ENCODE measurements at places on chromosomes 6 and 20.

GRCh38 chr6:109121411-109121810, 26.1 kb downstream of the CEP57L1 start:
- no peak for DNase-seq

DNA sequence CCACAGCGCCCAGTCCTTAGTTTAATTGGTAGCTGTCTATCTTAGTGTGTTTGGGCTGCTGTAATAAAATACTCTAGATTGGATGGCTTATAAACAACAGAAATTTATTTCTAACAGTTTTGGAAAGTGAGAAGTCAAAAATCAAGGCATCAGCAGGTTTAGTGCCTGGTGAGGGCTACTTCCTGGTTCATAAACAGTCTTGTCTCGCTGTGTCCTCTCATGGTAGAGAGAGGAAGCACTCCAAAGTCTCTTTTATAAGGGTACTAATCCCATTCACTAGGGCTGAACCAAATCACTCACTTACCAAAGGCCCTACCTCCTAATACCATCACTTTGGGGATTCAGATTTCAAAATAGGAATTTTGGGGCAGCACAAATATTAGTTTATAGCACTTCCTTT, 336.9 kb upstream of the RSPO3 start:
- DNase-seq: no peak

- DNase-seq: no peak
Measured at GRCh38 chr6:29984992-29985391, 42.7 kb downstream of the HLA-A start.

DNA sequence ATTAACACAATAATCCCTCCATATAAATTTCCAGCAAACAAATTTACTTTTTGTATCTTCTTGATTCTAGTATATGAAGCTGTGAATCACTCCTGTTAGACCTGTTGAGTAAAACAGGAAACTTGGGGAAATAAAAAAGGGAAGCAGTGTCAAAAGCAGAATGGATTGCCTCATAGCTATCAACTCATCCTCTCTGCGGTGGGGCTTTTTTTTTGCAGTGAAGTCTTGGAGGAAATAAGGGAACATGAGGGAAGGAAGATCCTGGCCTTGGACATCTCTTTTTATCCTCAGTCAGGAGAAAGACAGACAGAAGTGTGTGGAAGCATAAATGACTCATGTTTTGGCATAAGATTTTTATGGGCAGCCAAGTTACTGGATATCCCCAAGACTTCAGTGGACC, 332.5 kb downstream of the TFAP2A start:
- DNase-seq: no peak

- DNase-seq: no peak
Measured at GRCh38 chr6:73985891-73986290, 289.9 kb downstream of the CD109 start.

GRCh38 chr6:93453956-93454355, 34.6 kb upstream of the EPHA7 start:
- DNase-seq: no peak

Data from DMS 273 treated with DMSO at 0.1 percent for 48 hours (cell line).